Putamen (tissue), 1 donor: ENCODE measurements at places on chromosomes 7 and 10.

GRCh38 chr7:136527554-136527953 is 340.9 kb upstream of the CHRM2 start:
- DNase-seq, result no peak

- DNase-seq, result no peak
Observed at GRCh38 chr10:79152423-79152817, 83.7 kb downstream of the ZMIZ1 start.

DNA sequence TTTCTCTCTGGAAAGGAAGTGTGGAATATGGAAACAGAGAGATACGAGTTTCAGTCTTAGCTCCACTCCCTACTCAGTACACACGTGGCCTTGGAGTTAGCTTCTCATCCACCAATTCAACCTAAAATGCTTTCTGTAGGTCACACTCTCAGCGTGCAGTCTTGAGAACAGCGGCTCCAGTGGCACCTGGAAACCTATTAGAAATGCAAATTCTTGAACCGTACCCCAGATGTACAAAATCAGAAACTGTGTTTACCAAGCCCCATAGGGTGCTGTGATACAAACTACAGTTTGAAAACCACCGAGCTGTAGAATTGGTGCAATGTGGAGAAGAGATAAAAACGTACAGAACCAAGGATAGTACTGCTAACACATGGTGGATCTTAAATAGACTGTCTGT is 91.1 kb upstream of the SP4 start:
- DNase-seq, result no peak

DNA sequence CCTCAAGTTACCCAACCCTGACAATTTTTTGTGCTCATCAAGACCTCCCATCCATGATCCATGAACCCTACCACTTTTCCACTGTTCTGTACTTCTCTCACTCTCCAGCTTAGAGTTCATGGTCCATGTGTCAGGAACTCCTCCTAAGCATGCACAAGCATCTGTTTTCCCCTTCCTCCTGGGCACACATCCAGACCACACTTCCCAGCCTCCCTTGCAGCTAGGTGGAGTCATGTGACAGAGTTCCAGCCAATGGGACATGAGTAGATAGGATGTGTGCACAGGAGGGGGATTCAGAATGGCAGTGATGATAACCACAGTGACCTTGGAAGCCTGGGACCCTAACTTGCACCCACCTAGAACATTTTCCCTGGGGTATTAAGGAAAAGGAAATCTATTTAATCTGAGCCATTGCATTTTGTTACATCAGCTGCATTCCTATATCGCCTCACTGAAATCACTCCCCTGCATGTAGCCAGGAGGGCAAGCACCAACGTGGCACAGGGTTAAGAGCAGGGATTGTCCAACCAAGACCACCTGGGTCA is 9.6 kb upstream of the FRMPD2 start:
- no peak for DNase-seq

- DNase-seq, result no peak
Observed at GRCh38 chr10:49040601-49041000, 74.7 kb downstream of the VSTM4 start.

GRCh38 chr7:46945328-46945727 is 636.6 kb downstream of the TNS3 start:
- no peak for DNase-seq

DNA sequence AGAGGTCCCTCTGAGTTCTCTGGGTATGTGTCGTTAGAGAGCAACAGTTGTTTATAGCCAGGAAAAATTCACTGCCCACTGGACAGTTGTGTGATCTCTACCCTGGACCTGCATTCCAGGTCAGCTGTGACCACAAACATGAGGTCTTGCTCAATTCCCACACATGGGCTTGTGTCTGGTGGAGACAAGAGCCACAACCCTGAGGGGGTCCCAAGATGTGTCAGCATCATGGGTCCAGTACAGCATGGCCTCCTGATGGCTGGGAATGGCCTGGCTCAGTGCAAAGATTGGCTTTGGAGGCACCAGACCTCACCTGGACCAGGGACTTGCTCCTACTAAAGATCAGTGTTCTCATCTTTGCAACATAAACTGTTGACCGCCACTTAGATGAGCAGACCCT is 751.6 kb downstream of the GRID1 start:
- no peak for DNase-seq
